ENCODE measurements at places on chromosomes 7 and 10.

- DNase-seq = no peak
Observed at GRCh38 chr7:84900215-84900614, 286.6 kb downstream of the SEMA3D start.

- no peak for DNase-seq
Observed at GRCh38 chr7:72538147-72538546, 126.0 kb upstream of the CALN1 start.

DNA sequence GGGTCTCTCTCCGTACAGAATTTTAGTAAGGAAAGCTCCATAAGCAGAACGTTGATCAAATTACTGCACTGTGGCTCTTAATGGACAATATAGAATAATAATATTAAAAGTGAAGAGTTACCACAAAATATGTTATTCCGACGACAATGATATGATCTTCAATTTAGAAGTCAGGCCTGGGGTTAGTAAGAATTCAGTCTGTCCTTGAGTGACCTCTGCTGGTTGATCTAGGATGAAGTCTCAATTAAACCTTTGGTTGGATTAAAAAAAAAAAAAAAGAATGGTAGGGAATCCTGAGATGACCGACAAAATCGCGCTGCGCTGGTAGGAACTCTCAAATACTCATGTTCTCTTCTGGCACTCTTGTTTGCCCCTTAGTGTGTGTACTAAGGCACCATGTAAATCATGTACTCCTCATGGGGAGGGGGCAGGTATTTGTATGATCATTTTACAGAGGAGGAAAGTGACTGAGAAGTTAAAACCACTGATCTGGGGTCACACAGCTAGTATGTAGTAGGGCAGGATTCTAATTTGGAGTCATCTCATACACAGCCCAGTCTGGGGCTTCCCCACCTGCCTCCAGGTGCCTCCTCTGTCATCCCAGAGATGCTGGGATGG lies 161.3 kb upstream of the NPVF start:
- DNase-seq = no peak

DNA sequence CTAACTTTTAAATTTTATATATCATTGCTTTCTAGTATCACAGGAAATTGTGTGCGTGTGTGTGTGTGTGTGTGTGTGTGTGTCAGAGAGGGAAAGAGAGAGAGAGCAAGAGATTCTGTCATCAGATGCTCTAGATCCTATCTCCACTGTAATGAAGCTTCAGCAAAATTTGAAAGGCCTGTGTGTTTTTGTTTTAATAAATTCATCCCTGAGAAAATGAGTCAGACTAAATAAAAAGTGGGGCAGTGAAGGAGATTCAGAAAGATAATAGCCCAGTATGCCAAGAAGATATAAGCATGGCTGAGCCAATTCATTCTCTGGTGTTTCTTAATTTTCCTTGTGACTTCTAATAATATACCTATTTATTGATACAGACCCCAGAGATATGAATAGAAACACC lies 184.2 kb upstream of the TMEM196 start:
- DNase-seq = no peak

GRCh38 chr10:132010483-132010882 lies 28.8 kb upstream of the BNIP3 start:
- DNase-seq = no peak

DNA sequence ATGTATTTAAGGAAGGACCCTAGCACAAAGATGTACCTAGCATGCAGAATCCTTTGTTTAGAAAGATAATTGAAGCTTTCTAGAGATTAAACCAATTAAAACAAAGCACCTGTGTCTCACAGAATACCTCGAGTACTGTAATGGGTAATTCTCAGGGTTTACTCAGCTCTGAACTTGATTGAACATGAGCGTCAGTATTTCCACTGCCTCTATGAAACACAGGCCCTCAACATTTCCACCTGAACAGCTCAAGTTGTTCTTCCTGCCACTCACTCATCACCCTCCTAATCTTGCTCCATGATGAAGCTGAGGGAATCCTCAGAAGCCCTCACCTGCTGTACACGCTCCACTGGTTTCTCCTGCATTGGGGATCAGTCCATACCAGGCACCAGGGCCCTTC lies 33.7 kb upstream of the FZD1 start:
- DNase-seq = no peak

GRCh38 chr7:7867846-7868571 lies 100.6 kb upstream of the GLCCI1 start:
- DNase-seq = no peak

GRCh38 chr10:22369434-22370072 lies 24.3 kb downstream of the SPAG6 start:
- no peak for DNase-seq

DNA sequence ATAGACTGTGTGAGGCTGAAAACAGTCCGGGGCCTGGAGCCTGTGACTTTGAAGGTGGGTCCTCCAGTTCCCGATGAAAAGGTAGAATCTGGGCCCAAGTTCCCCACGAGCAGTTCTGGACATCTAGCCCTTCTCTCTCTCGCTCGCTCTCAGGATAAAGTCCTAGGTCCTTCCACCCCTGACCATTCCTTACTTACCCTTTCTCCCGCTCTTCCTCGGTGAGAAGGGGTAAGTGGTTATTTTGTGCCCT lies 713 bp downstream of the IMMP2L start:
- DNase-seq = no peak

DNA sequence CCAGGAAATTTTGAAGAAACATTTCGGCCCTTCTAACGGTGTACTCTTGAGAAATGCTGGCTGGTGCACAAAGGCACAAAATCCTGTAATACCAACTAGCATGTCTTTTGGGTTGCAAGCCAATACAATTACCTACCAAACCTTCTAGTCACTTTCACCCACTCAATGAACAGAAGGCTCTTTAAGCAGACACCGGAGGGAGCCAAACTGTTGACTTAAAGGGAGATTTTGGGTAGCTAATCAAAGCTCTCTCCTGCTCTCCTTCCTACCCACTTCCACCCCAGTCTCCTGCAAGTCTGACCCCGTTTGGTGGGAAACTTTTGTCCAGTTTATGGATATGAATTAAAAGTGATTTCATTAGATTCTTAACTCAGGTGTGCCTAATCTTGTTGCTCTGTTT lies 24.0 kb downstream of the GRM3 start:
- DNase-seq = no peak

GRCh38 chr7:39847227-39847626 lies 102.8 kb upstream of the CDK13 start:
- no peak for DNase-seq

DNA sequence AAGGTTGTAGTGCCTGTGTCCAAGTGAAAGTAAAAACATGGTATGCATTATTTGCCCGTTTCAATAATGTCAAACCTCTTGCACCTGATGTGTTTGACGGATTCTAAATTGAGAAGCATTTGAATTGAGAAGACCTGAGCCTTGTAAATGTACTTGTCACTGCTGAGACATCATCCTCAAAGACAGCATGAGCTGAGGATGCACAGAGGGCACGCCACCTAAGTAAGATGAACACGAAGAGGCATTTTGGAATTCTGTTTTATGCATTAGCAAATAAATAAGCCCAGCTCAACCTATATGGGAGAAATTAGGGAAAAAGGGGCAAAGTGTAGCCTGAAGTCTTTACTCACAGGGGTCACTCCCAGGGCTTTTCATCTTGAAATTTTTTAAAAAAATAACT lies 73.8 kb upstream of the SORCS1 start:
- no peak for DNase-seq

- peak; percentile 43 for DNase-seq
Observed at GRCh38 chr10:86103391-86104101, 263.0 kb downstream of the GRID1 start.

DNA sequence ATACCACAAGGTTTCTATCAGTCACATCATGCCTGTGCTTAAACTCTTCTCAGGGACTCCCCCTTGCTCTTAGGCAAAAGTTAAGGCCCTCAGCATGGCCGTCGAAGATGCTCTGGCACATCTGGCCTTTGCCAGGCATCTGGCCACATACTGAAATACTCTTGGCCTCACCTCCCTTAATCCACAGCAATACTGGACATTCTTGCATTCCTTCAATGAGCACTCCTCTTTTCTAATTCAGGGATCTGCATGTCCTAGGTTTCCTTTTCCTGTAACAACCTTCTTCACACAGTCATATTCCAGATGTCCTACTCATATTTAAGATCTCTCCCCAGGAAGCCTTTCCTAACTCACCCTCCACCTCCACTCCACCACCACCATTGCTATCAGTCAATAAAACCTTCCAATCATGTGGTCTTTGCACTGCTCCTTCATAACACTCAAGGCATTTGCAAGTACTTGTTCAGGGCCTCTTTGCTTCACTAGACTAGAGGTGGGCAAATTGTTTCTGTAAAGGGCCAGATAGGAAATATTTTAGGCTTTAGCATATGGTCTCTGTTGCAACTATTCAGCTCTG lies 216.6 kb downstream of the KCNMA1 start:
- DNase-seq = no peak

DNA sequence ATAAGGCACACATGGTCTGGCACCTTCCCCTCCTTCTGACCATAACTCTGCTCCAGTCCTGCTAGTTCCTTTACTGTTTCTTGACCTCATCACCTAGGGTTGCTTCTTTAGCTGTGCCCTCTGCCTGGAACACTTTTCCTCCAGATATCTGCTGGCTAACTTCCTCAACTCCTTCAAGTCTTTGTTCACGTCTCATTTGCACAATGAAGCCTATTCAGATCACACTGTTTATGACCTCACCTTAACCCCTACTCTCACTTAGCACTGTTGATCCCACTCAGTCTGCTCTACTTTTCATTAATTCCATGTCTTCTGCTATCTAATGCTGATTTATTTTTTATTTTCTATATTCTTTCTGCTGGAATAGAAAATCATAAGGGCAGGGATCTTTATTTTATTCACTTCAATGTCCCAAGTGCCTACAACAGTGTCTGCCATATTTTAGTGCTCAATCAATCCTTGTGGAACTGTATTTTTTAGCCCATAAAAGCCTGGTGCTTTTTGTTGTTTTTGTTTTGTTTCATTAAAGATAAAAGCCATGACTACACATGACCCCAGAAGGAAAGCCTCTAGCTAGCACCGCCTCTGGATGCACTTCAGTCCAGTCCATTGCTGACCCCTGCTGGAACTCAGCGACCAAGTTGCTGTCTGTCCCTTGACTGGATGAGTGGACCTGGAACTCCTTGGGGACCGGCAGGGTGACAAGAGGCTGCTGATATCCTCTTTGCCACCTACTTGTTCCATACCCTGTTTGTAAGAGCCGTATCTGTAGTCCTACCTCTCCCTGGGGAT lies 12.3 kb downstream of the KLF14 start:
- peak; percentile 79 for DNase-seq
